ENCODE measurements at places on chromosomes 6 and 20. TPM values are rescaled to one million over a fixed set of nuclear protein-coding genes. Genes with fewer than 3 reads are reported as not detected.

The ADTRP gene
- 4.9 TPM for total RNA-seq

The RSPO3 gene
- 1.2 TPM for total RNA-seq

The VSX1 gene
- not detected for total RNA-seq

The CEP250 gene
- total RNA-seq, result 50.5 TPM

The ATP6V1G2 gene
- total RNA-seq, result 3.3 TPM

The SEMG1 gene
- not detected for total RNA-seq

The ANGPT4 gene
- not detected for total RNA-seq

The SFTA2 gene
- not detected for total RNA-seq

The SLC52A3 gene
- total RNA-seq, result not detected

The SPEF1 gene
- total RNA-seq, result not detected

The ELOVL2 gene
- 0.89 TPM for total RNA-seq

The OPRM1 gene
- not detected for total RNA-seq

The CCM2L gene
- total RNA-seq, result not detected

The FRK gene
- 0.09 TPM for total RNA-seq

The BMP7 gene
- not detected for total RNA-seq

The RIOK1 gene
- total RNA-seq, result 18.1 TPM

The LRFN2 gene
- not detected for total RNA-seq

The WFDC5 gene
- total RNA-seq, result not detected

The TMEM244 gene
- total RNA-seq, result not detected

The RSPH4A gene
- 0.05 TPM for total RNA-seq

The CST11 gene
- not detected for total RNA-seq

The RCAN2 gene
- not detected for total RNA-seq

The SNX9 gene
- 26.7 TPM for total RNA-seq

The DBNDD2 gene
- 0.30 TPM for total RNA-seq

The TMEM170B gene
- 1.8 TPM for total RNA-seq

The EPPIN gene
- not detected for total RNA-seq

The NR2E1 gene
- total RNA-seq, result not detected

The SLC18B1 gene
- total RNA-seq, result 4.1 TPM

The FRMD1 gene
- total RNA-seq, result not detected

The CRYBG1 gene
- total RNA-seq, result 3.6 TPM

The MYMX gene
- not detected for total RNA-seq

The TMEM217 gene
- 1.2 TPM for total RNA-seq

The SAMD10 gene
- 2.4 TPM for total RNA-seq

The CALHM5 gene
- total RNA-seq, result 6.1 TPM

The GRM1 gene
- not detected for total RNA-seq

The SRC gene
- 18.7 TPM for total RNA-seq

The GSTA2 gene
- total RNA-seq, result not detected

The FOXA2 gene
- not detected for total RNA-seq

The MEI4 gene
- total RNA-seq, result not detected
